OCI-LY7 (cell line): ENCODE measurements at places on chromosomes 16 and 17. TPM values are rescaled to one million over a fixed set of nuclear protein-coding genes. Genes with fewer than 3 reads are reported as not detected.

DNA sequence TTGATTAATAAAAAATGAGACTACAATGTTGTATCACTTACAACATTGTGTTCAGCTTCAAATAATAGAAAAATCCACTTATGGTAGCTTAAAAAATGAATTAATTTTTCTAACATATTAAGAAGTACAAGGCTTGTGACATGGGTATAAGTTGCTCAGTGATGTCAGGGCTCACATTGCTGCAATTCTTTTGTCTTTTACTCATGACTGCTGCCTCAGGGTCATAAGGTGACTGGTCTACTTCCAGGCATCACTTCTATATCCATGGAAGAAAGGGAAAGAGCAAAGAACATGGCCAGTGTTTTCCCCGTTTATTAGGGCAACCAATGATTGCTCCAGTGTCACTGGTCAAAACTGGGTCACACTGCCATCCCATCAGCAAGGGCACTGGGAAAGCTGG is 295.3 kb downstream of the MAP2K4 start:
- DNase-seq, result no peak

- no peak for DNase-seq
These were observed 245.2 kb upstream of the CCL2 start for GRCh38 chr17:34009912-34010311.

DNA sequence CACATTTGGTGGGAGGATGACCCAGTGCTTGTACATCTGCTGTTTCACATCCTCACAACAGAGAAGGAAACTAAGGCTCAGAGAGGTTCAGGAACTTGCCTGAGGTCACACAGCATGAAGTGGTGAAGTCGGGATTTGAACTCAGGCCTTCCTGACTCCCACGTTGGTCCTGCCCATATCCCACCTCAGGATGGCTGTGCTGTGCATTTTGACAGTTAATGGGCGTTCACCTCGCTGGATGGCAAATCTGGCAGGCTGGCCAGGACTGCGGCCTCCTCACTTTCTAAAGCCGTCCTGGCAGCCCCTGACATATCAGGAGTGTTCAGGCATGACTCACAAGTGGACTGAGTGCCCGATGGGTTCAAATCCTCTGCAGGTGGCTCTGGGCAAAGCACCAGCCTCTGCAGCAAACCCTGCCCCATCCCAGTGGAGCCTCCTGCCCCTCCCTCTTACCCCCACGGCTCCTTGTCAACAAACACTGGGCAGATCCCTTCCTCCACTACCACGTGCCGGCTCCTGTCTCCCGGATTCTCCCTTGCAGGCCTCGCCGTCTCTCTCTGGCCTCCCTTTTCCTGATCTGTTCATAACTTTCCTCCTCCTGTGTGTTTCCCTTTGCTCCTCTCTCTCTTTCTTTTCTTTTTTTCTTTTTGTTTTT is 29.2 kb downstream of the SOCS3 start:
- DNase-seq, result no peak

DNA sequence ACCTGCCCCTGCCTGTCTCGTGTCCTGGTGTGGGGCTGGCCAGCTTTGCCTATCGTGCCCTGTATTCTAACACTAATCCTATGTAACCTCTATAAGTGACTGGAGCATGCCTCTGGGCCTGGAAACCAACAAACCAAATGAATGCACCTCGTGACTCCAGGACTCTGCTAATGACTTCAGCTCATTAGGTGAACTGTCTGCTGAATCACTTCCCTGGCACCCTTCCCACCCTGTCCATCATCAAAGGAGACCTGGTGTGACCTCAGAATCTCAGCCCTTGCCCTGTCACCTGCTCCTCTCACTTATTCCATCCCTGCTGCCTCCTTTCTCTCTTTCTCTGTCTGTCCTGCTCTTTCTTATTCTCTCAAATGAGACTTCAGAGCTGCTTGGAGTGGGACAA is 322.4 kb downstream of the CBLN1 start:
- no peak for DNase-seq

DNA sequence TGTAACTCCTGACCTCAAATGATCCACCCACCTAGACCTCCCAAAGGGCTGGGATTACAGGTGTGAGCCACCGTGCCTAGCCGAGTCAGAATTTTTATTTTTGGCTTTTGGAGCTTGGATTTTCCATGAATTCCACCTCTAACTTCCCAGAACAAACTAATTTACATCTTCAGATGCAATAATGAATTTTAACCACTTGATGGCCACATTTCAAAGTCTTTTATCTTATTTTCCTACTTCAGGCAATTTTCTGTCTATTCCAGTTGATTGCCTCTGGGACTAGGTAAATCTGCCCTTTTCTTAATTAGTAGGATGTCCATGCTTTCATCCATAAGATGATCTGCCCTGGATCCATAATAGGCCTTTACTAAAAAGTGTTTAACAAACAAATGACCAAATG is 156.4 kb upstream of the ANKFN1 start:
- DNase-seq, result no peak

DNA sequence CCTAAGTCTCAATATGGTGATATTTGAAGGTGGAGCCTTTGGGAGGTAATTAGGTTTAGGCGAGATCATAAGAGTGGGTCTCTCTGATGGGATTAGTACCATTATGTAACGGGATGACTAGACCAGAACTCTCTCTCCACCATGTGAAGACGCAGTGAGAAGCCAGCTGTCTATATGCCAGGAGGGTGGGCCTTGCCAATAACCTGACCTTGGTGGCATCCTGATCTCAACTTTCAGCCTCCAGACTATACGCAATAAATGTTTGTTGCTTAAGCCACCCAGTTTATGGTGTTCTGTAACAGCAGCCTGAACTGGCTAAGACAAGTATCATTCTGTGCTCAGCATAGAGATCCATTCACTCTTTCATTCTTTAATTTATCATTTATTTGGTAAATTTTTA is 167.2 kb upstream of the CDH11 start:
- no peak for DNase-seq

The FASN gene
- 299 and 364 TPM in 2 replicates for total RNA-seq

DNA sequence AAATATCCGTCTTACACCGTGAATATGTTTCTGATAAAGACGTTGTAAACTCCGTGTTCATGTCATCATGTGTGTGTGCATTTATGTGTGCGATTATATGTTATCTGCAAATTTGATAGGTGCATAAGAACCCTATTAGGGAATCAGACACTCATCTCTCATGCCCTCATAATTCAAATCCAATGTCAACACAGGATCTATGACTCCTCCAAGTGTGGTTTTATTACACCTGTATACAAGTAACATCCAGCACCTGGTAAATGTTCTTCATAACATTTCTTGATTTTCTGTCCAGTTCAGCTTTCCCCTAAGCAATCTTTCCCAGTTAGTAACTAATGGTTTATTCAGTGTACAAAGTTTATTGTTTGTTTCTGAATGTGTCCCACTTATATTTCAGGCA is 681.9 kb downstream of the CDH11 start:
- no peak for DNase-seq

The TAC4 gene
- not detected in 2 replicates for total RNA-seq

The SLC52A1 gene
- not detected in 2 replicates for total RNA-seq

GRCh38 chr17:64161380-64162176 is 31.6 kb upstream of the ERN1 start:
- DNase-seq, result no peak
